NCI-H82 (cell line): ENCODE measurements at places on chromosomes 2 and 18.

DNA sequence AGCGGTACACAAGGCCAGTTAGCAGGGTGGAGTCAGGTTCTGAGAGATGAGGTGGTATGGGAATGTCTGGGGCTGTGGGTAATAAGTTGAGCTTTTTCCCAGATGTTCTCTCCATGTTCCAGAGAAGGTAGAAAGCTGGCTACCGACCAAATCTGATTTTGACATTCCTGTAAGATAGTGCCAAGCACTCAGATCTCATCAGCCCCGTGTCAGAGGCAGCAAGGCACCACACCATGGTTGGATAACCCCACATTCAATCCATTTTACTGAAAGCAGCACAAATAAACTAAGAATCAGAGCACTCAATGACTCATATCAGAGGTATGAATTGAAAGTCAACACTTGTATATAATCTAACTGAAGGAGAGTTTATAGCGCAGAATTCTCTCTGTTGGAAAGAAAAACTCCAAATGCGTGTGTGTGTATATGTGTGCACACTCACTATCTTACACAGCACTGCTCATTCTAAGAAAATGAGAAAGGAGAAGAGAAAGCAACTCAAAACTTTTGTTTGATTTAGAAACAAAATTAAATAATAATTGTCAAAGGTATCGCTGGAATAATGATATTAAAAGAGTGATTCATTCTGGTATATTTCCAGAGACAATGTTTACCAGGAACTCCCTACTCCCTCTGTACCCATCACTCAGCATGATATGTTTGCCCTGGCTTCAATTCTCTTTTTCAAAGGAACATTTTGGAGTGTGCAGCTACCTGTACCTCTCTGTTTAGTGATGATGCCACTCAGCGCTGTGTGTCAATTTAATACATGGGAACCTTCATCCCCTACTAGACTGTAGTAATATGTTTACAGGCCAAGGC lies 375.1 kb upstream of the ID2 start:
- no peak for DNase-seq

GRCh38 chr2:207215308-207215707 lies 49.6 kb upstream of the KLF7 start:
- no peak for DNase-seq

- DNase-seq: no peak
Measured at GRCh38 chr2:111157071-111157661, 36.5 kb downstream of the BCL2L11 start.

GRCh38 chr2:56348392-56349210 lies 164.8 kb downstream of the CCDC85A start:
- no peak for DNase-seq

DNA sequence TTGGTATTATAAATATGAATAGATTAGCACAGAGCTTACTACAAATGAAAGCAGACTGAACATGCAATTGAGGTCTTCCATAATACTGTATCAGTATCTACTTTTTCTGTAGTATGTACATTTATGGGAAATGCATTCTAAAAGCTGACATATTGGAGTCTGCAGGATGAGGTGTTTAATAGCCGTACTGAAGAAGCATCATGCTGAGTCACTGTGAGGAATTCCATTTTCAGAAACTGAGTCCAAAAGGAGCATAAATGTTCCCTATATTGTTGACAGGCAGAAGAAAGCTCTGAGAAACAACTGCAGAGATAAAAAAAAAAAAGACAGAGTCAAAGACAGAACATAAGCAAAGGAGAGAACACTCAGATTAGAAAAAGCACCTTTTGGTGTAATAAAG lies 366.7 kb upstream of the SPHKAP start:
- no peak for DNase-seq

- DNase-seq: no peak
Measured at GRCh38 chr2:222320436-222321395, 21.9 kb upstream of the PAX3 start.
